Suppressor macrophage treated with lipopolysaccharide for 4 hours (primary cell): ENCODE measurements at places on chromosomes 2 and 18.

DNA sequence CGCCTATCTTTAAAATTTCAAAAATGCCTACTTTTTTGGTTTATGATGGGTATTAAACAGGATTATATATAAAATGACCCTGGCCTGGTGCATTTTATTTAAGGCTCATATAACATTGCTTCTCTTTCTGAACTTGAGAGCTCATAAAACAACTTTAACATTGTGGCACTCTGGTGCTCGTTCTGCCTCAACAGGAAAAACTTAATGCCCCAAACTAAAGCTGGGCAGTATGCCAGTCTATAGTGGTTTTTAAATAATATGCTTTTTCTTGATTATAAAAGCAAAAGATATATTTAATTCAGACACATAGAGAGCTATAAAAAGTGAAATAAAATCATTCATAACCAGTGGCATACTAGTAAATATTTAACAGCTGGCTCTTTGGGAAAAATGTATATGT lies 269.3 kb upstream of the GULP1 start:
- DNase-seq = no peak

DNA sequence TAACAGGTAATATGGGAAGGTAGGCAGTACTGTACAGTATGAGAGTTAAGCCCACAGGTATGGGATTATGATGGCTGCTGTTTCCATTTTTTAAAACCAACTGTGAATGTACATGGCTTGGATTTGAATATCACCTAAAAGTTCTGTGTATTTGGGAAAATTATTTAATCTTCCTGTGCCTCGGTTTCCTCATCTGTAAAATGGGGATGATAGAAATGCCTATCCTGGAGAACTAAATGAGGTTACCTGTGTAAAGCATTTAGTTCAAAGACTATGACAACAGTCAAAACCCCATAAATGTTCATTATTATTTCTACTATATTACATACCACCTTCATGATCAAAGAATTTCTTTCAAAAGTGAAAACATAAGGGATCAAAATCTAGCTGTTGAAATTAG lies 3.6 kb downstream of the KLHL41 start:
- no peak for DNase-seq

DNA sequence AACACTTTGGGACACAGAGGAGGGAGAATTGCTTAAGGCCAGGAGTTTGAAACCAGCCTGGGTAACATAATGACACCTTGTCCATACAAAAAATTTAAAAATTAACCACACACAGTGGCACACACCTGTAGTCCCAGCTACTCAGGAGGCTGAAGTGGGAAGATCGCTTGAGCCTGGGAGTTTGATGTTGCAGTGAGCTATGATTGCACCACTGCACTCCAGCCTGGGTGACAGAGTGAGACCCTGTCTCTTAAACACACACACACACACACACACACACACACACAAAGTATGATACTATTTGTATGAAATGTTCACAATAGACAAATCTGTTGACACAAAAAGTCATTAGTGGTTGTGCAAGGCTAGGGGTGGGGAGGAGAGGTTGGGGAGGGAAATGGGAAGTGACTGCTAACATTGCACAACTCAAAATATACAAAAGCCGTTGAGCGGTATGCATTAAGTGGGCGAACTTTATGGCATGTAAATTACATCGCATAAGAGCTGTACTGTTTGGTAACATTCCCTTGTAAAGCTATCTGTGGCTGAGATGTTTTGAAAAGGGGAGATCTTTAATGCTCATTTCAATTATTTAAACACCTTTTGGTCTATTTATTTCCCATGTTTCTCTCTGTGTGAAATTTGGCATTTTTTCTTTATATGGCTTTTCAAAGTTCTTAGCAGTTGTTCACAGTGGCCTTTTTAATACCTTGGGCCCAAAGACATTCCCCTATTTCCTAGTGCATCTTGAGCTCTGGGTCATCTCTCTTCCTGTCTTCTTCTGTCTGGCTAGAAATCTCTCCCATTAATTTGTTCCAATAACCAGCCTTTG lies 58.9 kb upstream of the ZNF516 start:
- DNase-seq = peak; percentile 92

DNA sequence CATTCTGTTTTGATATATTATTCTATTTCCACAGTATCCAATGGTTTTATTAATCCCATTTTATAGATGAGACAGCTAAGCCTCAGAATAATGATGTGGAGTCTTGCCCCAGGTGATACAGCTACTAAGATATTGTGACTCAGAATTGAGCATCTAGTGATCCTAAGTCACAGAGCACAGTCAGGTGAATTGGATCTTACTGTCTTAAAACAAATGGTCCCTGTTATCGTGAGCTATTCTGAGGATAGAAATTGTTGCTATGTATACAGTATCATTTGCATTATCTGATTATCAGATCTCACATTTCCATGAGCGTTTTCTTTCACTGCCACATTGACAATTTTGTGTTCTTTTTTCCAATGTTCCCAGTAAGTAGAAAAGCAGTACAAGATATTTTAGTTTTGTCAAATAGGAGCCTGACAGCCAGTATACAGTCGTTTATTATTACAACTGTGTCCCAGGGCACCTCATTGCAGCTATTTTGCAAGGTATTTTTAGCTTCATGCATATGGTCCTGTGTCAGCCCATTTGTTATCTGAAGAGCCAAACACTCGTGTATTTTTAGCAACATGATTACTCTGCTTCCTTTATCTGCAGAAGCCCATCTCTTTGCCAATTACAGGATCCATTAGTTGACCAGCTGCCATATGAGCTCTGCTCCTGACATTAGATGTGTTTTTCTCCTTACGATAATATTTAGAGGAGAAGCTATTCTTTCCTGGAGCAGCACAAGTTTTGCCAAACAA lies 25.1 kb upstream of the SGPP2 start:
- no peak for DNase-seq

DNA sequence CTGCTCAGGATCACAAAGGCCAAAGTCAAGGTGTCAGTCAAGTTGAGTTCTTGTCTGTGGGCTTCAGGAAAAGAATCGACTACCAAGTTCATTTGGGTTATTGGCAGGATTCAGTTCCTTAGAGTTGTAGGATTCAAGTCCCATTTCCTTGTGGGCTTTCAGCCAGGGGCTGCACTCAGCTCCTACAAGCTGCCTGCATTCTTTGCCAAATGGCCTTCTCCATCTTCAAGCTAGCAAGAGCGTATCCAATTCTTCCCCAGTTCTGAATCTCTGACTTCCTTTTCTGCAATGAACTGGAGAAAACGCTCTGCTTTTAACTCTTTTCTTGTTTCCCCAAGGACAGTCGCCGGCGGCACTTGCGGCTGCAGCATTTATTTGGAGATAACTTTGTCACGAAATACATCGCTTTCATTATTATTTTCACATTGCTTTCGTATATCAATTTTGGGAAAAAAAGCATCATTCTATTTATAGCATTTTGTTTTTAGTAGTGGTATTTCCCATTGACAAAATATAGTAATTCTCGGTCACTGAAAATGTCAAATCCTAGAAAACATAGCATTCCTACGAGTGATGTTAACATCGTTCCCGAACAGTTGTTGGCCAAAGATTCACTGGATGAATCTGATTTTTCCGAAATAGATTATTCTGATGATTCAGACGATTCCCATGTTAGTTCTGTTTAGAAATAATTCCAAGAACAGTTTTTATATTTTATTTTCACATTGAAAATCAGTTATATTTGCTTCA lies 59.6 kb upstream of the SERPINE2 start:
- no peak for DNase-seq

DNA sequence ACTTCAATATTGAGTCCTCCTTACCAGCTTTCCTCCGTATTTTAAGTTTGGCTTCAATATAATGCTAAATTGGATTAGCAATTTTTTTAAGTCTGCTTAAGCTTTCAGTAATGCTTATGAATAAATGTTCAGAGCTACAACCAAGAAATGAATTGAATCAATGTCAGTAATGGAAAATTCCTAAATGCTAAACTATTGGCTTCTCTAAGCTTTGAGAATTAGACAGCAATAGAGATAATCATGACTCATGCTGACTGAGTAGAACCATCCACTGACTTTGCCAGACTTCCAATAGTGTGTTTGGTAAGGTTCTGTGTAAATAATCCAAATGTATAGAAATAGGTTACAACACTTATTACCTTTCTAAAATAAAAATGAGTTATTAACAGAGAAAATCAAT lies 8.9 kb upstream of the PDE1A start:
- no peak for DNase-seq

- DNase-seq = no peak
Observed at GRCh38 chr2:237180187-237180586, 94.5 kb downstream of the COPS8 start.

GRCh38 chr2:186717320-186718007 lies 23.6 kb downstream of the FAM171B start:
- DNase-seq = no peak

DNA sequence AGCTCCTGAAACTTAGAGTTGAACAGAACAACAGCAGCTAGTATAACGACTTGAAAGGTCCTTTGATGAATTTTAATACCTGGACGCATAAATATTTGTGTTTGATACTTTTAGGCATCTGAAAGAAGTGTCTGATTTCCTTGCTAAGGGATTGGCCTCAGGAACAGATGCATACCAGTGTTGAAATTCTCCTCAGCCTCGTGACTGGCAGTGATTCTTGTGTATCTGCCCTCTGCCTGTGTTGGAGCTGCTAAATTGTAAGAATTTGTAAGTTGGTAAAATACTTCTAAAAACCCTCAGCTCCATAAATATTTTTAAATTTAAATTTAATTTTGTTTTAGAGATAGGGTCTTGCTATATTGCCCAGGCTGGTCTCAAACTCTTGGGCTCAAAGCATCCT lies 22.4 kb upstream of the SCYGR1 start:
- no peak for DNase-seq

DNA sequence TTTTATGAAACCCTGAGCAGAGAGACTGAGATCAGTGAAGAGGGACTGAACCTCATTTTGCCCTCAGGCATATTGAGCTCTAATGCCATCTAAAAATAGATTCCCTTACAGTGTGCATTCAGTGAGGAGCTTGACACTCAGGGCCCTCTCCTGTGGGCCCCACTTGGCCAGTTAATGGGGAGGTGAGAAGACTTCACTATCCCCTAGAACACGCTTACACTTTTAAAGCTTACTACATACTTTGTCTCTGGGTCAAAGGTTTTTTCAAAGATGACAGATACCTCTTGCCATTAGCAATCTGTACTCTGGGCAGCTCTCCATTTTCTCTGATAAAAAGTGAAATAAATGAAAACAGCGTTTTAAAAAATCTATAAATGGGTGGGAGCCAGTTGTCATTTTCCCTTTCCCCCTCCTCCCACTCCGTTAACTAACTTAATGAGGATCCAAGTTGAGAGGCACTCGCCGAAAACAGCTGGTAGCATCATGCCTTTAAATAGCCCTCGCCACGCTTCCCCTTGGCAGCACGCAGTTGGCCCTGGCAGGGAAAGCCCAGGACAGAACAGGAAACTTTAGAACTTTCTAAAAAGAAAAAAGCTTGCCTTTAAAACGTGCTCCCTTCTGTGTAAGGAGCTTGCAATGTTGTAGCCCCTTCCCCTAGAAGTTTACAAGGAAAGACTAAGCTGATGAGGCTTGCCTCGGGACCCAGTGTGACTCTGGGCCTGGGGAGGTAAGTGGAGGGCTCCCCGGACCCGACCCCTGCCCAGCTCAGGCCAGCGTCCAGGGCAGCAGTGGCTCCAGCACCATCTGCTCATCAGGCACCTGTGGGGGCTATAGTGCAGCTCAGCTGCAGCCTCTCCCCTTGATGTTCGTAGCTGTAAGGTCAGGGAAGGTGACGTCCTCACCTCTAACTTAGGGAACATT lies 58.8 kb upstream of the FOSL2 start:
- peak; percentile 61 for DNase-seq

- no peak for DNase-seq
Observed at GRCh38 chr2:10935366-10935918, 23.7 kb downstream of the KCNF1 start.

DNA sequence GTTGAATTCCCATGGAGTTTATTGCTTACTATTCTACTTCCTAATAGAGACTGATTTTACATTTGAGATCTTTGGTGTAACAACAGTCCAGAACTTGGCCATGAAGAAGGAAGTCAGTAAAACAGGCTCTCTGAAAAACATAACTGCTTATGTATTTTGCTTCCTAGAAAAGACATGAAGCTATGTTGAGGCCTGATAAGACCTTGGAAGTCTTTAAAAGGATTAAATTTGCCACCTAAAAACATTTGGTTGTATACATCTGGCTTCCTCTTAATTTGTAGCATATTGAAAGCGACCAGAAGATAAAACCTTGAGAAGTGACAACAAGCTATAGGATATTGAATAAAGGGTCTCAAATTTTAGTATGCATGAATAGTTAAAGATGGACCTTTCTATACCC lies 36.4 kb downstream of the PTRHD1 start:
- no peak for DNase-seq

GRCh38 chr2:121282800-121283385 lies 2.1 kb downstream of the TFCP2L1 start:
- no peak for DNase-seq

DNA sequence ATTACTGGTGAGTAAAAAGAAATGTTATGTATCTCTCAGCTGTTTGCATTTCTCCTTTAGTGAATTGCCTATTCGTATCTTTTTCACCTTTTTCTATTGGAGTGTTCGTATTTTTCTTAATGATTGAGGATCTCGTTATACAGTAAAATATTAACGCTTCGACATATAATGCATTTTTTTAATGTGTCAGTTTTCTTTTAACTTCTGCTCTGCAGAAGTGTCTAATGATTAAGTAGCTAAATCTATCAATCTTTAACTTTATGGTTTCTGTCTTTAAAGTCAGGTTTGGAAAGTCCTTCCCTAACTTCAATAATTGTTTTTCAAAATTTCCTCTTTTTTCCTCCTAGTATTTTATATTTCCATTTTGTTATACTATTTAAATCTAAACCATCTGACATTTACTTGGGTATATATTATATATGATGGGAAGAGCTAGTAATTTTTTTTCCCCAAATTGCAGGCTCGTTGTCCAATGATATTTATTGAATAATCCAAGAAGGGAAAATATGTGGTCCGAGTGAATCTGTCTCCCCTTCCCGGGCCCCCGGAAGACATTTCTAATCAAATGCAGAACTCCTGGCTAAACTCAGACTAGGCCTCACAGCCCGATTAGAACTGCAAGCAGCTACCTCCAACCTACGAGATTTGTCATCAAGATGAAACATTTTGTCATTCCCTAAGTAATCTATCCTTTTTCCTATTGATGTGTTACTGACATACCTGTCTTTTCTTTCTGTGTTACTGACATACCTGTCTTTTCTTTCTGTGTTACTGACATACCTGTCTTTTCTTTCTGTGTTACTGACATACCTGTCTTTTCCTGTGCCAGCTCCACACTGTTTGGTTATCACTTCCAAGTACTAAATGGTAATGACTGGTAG lies 17.2 kb downstream of the PCBP1 start:
- peak; percentile 73 for DNase-seq

DNA sequence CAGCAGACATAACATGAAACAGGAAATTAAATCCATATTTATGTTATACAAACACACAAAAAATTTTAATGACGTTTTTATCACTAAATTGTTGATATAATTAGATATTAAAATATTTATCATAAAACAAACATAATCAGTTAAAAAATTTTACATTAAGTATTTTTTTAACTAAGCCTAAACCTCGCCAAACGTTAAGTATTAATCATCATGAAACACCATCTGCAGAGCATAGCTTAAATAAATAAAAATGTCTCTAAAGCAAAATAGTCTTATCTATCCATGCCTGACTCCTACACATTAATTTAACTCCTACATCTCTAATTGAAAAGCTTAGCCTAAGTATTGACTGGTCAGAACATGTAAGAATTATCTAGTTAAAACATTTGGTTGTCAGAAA lies 271.6 kb upstream of the RND3 start:
- DNase-seq = no peak
